ENCODE measurements at places on chromosomes 3 and 15.

- DNase-seq = no peak
These were observed 6.1 kb downstream of the PEAK1 start for GRCh38 chr15:77413699-77414349.

DNA sequence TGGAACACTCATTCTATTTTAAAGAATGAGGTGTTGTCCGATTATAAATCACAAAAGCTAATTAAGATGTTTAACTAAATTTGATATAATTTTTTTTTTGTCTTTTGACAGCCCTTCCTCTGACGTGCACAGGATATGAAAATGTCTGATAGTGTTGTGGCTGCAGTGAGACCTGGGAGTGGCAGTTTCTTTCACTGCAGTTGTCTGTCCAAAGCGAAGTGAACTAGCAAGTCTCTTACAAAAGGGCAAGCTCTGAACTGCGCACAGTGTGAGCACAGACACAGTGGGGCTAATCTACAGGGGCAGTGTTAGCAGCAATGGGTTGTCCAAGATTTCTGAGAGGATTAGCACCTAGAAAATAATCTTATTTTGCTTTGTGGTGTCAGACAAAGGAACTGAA lies 29.1 kb upstream of the MYRIP start:
- no peak for DNase-seq

DNA sequence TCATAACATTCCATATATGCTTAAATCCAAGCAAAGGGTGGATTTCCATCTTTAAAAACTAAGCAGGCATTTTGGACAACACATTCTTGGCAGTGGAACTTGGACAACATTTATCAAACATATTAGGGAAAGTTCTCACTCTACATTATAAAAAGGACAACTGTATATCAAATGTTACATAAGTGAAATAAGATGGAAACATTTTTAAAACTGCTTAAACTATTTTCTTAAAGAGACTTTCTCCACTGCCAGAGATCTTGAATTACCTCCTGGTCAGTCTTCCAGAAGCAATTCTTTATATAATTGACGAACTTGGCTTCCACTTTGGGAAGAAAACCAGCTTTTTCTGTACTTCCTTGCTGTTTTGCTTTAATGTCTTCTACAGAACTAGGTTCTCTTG lies 109.3 kb downstream of the NEO1 start:
- DNase-seq = no peak

DNA sequence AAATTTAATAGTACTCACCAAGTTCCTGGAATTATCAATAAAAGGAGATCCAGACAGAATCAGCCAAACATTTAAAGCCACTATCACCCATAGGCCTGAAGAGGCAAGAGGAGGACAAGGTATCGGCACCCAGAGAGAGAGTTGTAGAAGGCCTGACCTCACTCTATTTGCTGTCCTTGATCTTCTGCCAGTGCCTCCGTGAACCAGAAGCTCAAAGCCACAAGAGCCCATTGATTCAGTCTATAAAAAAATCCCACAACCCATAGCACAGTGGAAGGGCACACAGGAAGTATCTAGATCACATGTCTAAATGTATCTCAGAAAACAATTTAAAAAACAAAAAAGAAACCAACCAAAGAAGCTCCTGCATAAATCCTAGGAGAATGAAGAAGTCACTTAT lies 68.6 kb upstream of the FAM174B start:
- no peak for DNase-seq

DNA sequence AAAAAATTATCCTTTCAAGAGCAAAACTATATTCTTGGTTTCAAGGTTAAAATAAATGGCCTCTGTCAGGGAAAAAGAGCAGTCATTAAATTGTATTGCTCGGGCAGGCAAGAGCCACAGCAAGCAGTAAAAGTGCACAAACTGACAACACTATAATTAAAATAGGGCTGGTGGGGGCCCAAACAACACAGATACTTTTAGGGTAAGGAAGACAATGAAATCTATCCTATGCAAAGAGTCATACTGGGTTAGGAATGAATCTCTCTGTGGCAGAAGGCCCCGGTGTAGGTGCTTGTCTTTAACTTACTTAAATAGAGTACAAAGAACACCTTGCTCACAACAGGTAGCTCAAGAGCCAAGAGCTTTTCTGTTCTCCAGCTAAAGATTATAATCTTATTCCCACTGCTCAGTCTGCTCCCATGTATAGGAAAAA lies 94.7 kb downstream of the DLG1 start:
- DNase-seq = no peak

DNA sequence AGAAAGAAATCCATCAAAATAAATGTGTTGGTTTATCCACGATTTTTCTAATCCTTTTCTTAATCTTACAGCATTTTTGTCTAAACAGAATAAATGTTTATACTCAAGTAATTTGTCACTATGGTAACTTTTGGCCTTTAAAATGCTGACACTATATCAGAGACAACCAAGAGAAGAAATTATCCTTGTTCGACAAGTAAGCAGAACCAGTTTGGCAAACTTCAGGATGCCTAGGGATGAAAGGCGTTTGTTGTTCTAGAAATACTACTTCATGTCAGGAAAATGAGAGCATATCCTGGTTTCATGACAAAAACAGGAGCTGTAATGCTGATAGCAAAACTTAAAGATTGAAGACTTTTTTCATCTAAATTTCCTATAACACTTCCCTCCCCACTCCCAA lies 308.0 kb upstream of the ATP11B start:
- no peak for DNase-seq

- no peak for DNase-seq
These were observed 273.9 kb downstream of the IGSF11 start for GRCh38 chr3:118760585-118761290.

- DNase-seq = no peak
These were observed 61.8 kb upstream of the SMAD3 start for GRCh38 chr15:67003586-67003985.

GRCh38 chr3:136237103-136237502 lies 13.0 kb upstream of the PCCB start:
- DNase-seq = no peak

DNA sequence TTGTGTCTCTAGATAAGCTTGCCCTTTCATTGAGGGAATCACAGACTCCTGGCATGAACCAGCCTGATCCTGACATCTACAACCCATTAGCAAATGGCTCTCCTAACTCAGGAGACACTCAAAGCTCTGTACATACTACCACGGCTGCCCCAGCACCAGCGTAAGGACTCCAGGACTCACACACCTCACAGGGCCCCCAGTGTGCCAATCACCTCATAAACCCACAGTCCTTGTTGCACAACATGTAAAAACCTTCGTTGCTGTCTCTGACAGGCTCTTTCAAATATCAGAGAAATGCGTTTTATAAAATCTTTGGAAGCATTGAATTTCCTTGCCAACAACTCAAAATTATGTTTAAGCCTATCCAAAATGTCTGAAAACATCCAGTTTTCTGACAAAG lies 7.3 kb downstream of the FYCO1 start:
- DNase-seq = no peak

GRCh38 chr3:52532838-52533622 lies 627 bp downstream of the NT5DC2 start:
- DNase-seq = no peak

DNA sequence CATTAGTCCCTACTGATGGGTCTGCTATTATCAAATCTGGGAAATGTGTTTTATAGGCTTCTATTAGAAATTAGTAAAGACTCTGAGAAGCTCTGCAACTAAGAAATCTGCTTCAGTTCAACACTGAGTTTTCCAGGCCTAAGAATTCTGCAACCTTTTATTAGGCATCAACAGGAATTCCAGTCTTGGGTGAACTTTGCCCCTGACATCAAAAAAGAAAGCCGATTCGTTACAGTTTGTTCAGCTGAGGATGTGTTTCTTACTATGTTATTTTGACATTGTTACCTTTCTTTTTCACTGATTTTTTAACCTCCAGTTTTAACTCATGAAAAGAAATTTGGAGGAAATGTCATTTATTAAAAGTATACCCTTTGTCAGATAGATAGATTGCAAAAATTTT lies 131.5 kb upstream of the KCNH8 start:
- DNase-seq = no peak

- DNase-seq = no peak
These were observed 464 bp downstream of the GABRG3 start for GRCh38 chr15:26971271-26972018.

DNA sequence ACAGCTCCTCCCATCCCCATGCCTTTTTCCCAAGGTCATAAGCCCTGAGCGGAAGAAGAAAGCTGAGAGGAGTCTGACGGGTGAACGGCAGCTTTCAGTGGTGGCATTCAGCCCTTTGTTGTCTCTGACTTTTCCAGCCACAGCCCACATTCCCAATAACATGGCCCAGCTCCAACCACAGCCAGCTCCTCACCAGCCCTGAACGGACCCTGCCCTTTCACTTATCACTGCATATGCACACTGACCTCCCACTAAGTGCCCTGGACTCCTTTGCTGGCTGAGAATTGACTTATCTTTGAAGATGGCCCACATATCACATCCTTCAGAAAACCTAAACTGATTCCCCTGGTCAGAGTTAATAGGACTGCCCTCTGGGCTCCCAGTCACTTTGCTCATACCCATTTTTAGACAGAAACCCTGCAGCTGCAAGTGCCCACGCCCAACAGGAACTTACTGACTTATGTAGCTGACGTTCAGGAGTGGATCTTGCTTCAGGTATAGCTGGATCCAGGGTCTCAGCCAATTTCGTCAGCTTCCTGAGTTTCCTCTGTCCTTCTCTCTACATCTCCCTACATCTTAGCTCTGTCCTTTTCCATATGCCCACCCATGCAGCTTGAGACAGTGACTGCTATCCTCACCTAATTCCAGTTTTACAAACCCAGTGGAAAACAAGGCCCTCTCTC lies 348.5 kb upstream of the PROK2 start:
- DNase-seq = no peak

- DNase-seq = no peak
These were observed 15.3 kb upstream of the ARL14 start for GRCh38 chr3:160661660-160662059.

- no peak for DNase-seq
These were observed 160.5 kb upstream of the CHRNA7 start for GRCh38 chr15:31869686-31870307.

DNA sequence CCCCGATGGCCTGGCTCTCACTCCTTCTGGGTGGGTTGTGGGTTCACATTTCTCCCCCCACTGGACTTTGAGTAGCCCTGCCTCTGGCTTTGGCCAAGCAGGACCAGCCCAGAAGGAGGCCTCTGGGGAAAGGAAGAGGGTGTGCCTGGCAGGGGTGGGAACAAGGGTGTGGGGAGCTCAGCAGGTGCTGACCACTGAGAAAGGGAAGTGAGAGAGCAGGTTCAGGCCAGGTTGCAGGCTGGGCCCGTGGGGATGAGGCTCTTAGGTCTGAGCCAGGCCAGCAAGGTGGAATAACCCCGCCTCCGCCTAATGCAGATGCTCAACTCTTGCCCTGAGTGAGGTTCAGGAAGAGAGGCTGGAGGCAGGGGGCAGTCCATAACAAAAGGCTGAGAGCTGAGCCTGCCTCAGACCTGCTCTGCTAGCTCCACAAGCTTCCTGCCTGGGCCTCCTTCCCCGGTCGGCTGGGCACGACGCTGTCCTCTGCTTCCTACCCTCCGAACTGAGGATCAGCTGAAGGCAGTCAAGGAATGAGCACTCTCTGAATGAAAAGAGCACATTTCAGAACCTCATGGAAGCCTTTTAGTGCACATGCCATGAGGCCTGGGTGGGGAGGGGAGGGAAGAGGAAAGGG lies 82.7 kb downstream of the TLE3 start:
- no peak for DNase-seq

GRCh38 chr3:149815728-149816127 lies 2.7 kb downstream of the RNF13 start:
- no peak for DNase-seq

DNA sequence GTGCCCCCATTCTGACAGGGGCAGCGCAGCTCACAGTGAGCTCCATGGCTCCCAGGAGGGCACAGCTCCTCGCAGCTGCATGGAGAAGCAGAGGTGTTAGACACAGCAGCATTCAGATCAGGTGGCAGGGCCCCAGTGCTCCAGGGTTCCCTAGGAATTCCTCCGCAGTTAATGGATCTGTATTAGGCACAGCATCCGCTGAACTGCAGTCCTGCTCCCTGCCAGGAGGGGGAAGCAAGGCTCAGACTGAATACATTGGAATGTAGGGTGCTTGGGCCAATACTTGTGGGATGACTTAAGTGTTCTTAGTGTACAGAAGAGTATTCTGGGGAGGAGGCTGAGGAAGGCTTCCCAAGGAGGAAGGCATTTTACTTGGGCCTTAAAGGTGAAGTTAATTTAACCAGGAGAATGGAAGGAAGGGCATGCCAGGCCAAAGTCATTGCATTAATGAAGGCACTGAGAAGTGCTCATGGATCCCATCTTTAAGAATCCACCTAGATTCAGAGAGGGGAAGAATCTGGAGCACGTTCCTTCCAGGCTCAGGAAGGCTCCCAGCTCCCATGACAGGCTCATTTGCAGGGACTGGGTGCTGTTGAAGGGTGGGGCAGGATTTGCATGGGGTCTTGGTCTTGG lies 111.6 kb downstream of the RAB11A start:
- no peak for DNase-seq

DNA sequence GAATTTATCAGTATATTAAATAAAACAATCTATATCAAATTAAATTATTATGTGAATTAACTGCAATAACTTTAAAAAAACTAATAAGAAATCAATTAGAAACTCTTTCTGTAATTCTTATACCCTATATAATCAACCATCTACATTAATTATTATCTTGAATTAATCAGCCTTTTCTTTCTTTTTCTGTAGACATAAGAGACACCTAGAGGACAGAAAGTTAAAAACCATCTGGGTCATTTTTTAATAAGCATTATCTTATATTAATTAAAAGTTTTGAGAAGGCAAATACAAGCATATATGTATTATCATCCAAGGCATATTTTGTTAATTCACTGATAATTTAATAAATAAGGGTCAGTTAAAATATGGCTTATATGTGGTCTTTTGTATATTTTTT lies 24.2 kb upstream of the SLC25A26 start:
- DNase-seq = no peak

DNA sequence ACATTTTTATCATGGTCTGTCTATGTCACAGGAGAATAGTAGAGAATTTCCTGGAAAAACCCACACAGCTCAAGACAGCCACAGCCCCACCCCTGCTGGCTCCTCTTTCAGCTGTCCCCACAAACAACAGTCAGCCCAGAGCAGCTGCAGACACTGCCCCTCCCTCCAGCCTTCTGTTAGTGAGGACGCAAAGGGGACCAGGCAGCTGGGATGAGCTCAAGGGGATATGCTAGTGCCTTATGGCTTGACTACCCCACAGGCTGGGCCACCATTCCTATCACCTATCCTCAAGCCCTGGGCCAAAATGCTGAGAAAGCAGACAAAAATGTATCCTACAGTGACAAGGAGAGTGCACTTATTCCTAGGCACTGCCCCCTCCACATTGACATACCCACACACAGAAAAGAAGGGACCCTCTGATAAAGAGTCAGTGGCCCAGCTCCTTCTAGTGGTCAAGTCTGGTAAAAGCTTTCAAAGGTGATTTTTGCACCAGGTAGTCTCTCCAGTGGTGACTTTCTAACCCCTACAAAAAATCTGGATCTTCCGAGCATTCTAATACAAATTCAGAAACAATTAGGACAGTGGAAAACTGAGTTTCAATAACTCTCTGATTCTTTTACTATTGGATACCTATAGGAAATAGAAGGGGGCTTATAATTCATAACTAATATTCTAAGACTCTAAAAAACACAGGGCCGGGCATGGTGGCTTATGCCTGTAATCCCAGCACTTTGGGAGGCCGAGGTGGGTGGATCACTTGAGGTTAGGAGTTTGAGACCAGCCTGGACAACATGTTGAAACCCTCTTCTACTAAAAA lies 3.0 kb upstream of the MAP1A start:
- DNase-seq = no peak
